ENCODE measurements at places on chromosomes 3 and 15.

DNA sequence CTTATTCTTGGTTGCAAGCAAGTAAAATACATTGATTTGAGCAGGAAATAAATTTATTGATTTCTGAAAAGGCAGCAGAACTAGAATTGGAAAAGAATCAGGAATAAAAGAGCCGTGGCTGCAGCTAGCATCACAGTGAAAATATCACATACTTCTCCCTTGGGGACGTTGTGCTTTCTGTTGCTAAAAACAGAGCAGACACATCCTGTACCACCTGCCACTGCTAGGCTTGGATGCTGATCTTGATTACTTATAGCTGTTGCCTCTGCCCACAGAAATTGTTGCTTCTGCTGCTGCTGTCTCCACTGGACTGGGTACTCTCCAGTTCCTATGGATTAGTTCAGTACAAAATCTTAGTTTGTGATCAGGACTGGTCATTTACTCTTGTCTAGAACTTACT, 283.8 kb downstream of the C3orf38 start:
- no peak for DNase-seq

GRCh38 chr3:175338775-175339535, 479.8 kb downstream of the NAALADL2 start:
- DNase-seq, result no peak

DNA sequence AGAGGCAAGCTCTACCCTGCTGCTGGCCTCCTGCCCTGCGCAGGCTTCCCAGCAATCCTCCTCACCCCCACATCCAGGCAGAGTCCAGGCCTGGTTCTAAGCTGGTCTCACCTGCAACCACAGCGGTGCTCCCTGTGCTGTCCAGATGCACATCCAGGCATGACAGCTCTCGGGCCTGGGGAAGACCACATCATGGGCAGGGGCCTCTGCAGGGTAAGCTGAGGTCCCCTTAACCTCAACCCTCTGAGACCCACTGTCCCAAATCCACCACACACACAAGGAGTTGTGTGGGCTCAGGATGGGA, 10.8 kb downstream of the PLA2G4D start:
- no peak for DNase-seq

GRCh38 chr3:119322021-119322834, 28.0 kb downstream of the ARHGAP31 start:
- no peak for DNase-seq

DNA sequence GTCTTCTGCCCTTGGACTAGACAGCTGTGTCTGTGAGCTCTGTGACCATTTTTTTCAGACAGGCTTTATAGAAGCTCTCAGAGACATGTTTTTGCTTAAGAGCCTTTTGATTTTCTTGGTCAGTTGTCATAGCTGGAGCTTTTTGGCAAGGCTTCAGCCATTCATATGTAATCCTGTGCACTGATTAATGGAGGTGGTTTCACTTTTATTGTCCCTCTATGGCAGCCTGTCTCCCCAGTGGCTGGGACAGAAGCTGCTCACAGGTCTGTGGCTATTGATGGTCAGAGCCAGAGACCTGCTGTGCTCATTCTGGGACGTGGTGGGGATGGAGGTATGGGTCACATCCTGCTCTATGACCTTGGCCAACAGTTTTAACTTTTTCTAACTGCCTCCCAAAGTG, 226.6 kb upstream of the LRRFIP2 start:
- DNase-seq, result no peak

DNA sequence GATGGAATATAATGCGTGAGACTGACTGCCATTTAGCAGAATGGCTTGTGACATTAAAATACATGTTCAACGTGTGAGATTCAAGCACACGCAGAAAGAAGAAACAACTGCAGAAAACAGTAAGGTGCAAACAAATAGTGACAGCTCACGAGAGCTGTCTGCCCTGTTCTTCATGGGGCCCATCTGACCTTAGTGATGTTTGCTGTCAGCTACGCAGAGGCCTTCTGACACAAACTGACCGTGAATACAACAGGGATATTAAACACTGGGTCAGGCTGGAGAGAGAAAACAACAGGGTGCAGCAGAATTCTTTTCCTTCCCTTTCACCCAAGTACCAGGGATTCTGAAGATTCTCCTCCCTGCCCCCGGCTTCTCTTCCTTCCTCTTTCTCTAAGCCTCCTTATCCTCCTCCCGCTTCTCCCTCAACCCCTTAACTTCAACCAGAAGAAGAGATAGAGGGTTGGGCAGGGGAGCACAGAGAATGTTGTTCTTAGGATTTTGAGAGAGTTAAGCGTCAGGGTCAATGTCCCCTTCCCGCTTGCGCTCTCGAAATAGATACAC, 2.1 kb downstream of the TNFAIP8L3 start:
- DNase-seq, result no peak

DNA sequence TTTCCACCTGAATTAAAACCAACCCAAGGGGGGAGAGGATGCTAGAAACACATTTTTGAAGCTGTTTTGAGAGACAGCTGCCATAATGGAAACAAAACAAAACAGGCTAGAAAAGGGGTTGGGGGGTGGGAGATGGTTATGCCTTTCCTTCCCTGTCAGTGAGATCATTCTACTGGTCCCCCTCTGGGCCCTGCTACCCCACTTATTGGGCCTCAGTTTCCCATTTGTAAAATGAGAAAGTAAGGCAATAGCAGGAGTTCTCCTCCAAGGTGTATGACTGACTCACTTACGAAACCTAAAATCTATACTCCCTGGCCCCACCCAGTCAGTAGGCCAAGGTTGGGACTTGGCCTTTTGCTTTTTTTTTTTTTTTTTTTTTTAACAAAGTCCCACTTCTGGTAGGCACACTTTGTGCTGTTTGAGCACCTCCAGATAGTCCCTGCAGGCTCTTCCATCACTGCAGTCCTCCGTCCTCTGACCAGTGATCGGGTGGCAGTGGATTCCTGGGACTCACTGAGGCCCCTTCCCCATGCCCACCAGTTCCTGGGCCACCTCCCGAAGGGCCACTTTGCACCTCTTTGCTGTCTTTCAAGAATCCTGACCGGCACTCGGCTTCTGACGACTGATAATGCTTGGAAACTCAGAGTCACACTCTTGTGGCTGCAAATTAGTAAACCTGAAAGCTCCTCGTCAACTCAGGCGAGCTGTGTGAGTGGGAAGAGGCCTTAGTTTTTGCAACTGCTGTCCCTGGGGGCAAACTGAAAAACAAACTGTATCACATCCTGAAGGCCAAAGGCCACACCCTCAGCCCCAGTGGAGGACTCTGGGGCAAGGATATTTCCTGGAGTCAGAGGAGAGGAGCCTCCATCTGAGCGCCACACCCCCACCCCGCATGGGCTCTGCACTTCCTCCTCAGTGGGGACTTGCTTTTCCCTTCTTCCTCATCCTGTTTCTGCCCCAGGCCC, 6.7 kb upstream of the PSTPIP1 start:
- no peak for DNase-seq

- no peak for DNase-seq
Observed at GRCh38 chr15:62833646-62834045, 208.9 kb upstream of the TPM1 start.

DNA sequence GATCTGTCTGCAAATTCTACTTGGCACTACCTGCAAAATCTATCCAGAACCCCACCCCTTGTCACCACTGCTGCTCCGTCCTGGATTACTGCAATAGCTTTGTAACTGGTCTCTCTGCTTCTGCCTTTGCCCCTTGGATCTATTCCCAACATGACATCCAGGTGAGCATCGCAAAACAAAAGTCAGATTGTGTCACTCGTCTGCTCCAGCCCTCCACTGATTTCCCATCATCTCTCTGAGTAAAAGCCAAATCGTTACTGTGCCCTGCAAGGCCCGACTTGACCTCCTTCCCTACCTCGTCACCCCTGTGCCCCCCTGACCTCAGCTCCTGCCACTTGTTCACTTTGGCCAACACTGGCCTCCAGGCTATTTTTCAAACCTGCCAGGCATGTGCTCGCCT, 9.4 kb downstream of the SPTBN5 start:
- DNase-seq, result no peak

DNA sequence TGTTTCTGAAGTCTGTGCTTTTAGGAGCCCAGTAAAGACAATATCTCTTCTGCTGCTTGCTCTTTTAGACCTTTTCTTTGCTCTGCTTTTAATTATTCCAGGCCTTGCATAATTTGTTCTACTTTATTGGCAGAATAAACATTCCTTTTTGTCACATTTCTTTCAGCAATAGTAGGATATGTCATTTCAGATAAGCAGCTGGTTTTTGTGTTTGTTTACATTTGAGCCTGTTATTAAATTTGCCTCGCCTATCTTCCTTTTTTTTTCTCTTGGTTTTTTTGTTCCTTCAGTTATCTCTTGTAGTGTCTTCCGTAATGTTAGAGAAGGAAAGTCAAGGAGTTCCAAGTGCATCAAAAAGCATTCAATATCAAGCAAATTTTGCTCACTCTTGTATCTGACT, 16.4 kb downstream of the ZNF654 start:
- DNase-seq, result no peak

- no peak for DNase-seq
Observed at GRCh38 chr3:133124511-133124910, 86.3 kb downstream of the TMEM108 start.

- DNase-seq, result no peak
Observed at GRCh38 chr3:94524102-94524919, 461.4 kb downstream of the NSUN3 start.

DNA sequence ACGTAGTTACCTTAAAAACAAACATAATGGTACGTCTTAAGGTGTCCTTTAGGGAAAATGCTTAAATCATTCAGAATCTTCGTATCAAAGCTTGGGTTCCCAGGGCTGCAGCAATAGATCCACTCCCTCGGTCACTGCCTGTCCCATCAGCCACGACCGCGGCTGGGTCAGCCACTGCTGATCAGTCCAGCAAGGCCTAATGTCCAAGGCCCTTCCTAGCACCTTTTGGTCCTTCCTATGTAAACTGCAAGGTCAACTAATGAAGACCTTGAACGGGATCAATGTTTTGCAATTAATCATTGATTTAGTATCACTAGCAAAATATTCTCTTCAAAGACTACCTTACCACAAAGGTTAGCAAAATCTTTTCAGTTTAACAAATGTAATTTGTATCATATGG, 122.2 kb upstream of the IGF1R start:
- no peak for DNase-seq

GRCh38 chr3:30059240-30059639, 547.2 kb upstream of the TGFBR2 start:
- no peak for DNase-seq

DNA sequence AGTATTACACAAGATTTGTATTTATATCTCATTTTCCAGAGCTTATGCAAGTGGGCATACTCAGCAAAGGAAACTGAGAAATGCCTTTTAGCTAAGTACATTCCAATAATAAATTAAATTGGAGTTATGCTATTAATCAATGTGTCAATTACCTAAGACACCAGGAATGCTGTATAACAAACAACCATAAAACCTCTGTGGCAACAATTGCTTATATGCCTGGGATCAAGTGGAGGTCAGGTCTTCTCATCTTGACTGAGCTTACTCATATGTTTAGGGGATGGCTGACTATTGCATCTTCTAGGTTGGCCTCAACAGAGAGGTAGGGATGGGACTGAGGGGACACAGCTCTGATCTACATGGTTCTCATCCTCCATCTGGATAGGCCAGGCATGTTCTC, 30.7 kb downstream of the CD200R1L start:
- no peak for DNase-seq

DNA sequence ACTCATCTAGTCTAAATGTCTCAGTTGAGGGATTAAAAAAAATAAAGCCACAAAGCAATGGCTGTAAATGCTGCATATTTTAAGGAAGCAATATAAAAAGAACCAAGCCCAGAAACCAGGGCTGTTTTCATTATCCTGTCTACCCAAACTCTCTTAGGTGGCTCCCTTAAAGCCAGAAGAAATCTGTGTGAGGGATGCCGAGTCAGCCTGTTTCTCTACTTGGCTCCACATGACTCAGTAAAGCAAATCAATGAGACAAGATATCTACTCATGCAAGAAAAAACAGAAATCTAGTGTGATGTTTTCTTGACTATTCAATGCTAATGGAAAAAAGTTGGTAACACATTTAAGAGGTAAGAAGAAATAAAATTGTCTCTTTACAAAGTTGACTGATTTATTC, 296.2 kb downstream of the ZBTB20 start:
- DNase-seq, result no peak

- no peak for DNase-seq
Observed at GRCh38 chr15:79221696-79222095, 60.8 kb upstream of the ANKRD34C start.

DNA sequence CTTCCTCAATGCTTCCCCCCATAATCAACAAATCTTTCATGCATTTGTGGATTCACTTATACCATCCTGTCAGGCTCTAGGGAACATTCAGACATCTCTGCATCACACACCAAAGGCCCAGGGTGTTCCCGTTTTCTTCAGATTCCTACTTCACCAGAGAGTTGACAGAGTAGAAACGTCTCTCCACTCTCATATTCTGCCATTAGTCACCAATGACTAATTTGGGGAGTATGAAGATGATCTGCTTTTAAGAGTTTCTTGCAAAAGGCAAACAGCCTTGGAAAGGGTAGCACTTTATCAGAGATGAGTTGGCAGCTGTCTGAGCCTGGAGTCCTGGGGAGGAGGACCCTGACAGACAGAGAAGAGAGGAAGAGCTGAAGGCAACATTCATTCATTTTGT, 55.8 kb upstream of the DGKG start:
- no peak for DNase-seq

- DNase-seq, result no peak
Observed at GRCh38 chr15:39613861-39614260, 33.0 kb downstream of the THBS1 start.

GRCh38 chr15:76158226-76158625, 98.4 kb downstream of the TMEM266 start:
- no peak for DNase-seq

DNA sequence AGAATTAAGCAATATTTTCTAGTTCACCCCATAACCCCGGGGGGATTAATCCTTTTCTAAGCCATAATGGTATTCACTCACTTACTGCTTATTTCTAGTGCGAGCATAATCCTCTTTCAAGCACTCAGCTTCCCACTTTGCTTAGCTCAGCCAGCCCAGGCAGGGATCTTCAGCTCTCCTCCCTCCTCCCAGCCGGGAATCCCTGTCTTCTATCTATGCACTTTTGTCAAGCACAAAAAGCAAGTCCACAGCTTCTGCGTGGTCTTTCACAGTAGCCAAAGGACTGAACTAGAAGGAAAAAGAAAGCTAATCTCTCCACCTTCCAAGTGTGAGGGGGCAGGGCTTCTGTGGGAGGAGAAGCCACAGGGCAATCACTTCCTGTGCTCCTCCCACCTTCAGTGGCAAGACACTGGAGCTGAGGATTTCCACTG, 62.8 kb downstream of the PEX5L start:
- DNase-seq, result no peak

- no peak for DNase-seq
Observed at GRCh38 chr3:48190911-48191310, 2.7 kb upstream of the CDC25A start.

- DNase-seq, result no peak
Observed at GRCh38 chr15:93929375-93930094, 301.8 kb upstream of the MCTP2 start.

DNA sequence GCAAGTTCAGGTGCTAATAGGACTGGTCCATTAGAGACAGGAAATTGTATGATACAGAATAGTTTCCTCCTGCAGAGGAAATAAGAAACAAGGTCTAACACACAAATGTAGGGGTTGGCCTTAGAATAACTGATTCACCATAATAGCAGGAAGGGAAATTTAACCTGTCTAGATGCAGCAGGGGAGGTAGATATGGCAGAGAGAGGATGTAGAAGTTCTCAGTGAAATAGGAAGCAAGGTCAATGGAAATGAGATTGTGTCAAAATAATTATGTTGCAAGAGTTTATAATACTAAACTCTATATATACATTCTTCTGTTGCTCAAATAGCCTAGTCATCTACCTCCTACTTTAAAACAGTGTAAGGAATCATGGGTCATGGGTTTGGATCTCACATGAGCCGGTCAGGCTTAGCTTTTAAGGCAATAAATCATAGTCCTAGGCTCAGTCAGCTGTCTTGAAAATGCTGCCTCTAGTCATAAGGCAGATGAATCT, 17.0 kb downstream of the BCL2A1 start:
- DNase-seq, result no peak
